ENCODE measurements at places on chromosomes 13 and 19.

DNA sequence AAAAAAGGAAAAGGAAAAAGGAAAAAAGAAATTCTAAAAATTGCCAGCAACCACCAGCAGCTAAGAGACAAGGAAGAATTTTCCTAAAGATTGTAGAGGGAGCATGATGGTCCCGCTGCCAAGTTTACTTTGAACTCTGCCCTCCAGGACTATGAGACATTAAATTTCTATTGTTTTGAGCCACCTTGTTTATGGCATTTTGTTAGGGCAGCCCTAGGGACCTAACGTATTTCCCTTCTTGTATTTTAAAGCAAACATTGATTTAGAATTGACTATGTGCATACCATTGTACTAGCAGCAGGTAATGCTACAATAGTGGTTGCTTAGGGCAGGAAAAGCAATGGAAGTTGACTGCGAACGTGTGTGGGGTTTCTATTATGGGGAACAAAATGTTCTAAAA, 1414.2 kb downstream of the EFNB2 start:
- H3K27me3 ChIP-seq: no peaks in the 10 kb centered on the region
- no peaks in the 10 kb centered on the region for H3K4me1 ChIP-seq
- no peak for DNase-seq
- H3K27ac ChIP-seq: no peak overlapping the region
- H3K4me3 ChIP-seq: no peak overlapping the region

- no peaks in the 10 kb centered on the region for H3K4me1 ChIP-seq
- H3K4me3 ChIP-seq: no peak overlapping the region
- H3K36me3 ChIP-seq: peaks cover 31% of the 10 kb centered on the region
These were observed 130.5 kb downstream of the PAN3 start for GRCh38 chr13:28268800-28269223.

- H3K4me1 ChIP-seq: no peaks in the 10 kb centered on the region
- H3K4me3 ChIP-seq: no peak overlapping the region
- no peak for DNase-seq
- no peak overlapping the region for H3K27ac ChIP-seq
These were observed 55.6 kb upstream of the ALOX5AP start for GRCh38 chr13:30679483-30680330.

DNA sequence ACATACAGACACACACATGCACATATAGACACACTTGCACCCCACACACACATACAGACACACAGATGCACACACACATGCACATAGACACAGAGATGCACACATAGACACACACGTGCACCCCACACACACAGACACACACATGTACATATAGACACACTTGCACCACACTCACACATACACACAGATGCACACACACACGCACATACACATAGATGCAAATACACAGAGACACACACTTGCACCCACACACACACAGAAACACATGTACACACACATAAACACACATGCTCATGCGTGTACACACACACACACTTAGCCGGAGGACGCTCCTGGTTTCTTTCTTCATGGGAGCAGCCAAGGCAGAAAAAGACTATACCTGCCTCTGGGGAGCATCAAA, 10.0 kb downstream of the COL4A2 start:
- no peak for DNase-seq
- H3K4me3 ChIP-seq: no peak overlapping the region
- H3K4me1 ChIP-seq: peaks cover 97% of the 10 kb centered on the region
- H3K27me3 ChIP-seq: no peaks in the 10 kb centered on the region
- peak overlapping the region; percentile 93 for H3K27ac ChIP-seq

DNA sequence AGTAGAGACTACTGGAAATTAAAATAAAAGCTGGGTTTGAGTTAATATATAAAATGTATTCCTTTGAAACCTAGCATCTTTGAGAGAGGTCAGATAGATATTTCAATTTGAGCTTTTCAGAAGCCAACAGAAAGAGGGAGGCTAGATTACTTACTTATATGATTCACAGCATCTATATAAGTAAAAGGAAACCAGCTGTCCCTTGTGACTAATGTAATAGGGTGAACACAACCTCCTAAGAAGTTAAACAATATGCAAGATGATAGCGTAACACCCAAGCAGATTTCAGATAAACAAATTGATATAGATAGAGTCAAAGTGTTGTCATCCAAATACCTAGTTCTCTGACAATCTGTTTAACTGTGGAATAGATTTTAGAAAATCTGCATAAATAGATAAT, 393.5 kb upstream of the GPC6 start:
- no peak for DNase-seq
- no peaks in the 10 kb centered on the region for H3K4me1 ChIP-seq

GRCh38 chr13:105471673-105472072, 1063.8 kb downstream of the EFNB2 start:
- DNase-seq: no peak
- no peaks in the 10 kb centered on the region for H3K27me3 ChIP-seq
- H3K36me3 ChIP-seq: no peaks in the 10 kb centered on the region
- H3K27ac ChIP-seq: no peak overlapping the region

DNA sequence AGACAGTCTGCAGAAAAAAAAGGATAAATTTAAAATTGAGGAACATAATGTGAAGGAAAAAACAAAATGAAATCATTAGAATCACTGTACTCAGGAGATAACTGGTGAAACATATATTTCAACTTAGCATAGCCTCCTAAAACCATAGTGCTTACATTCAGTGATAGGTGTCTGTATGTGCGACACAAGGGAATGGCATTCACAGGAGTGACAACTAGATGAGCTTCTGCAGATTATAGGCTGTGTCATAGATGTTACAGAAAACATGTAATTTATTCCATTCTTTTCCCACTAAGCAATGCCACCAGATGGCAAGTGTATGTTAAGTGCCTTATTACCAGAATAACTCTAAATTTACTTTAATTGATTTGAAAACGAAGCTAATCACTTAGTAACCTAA, 960.0 kb upstream of the PCDH20 start:
- no peaks in the 10 kb centered on the region for H3K4me1 ChIP-seq
- no peak overlapping the region for H3K4me3 ChIP-seq
- no peak overlapping the region for H3K27ac ChIP-seq
- no peaks in the 10 kb centered on the region for H3K27me3 ChIP-seq

GRCh38 chr13:61162636-61163035, 253.0 kb downstream of the PCDH20 start:
- no peaks in the 10 kb centered on the region for H3K27me3 ChIP-seq
- DNase-seq: no peak
- H3K27ac ChIP-seq: peak overlapping the region; percentile 40
- peaks cover 32% of the 10 kb centered on the region for H3K4me1 ChIP-seq
- no peak overlapping the region for H3K4me3 ChIP-seq

GRCh38 chr19:46529622-46530451, 34.2 kb upstream of the PNMA8B start:
- H3K4me3 ChIP-seq: no peak overlapping the region
- peaks cover 9% of the 10 kb centered on the region for H3K4me1 ChIP-seq
- DNase-seq: peak; percentile 78
- H3K27ac ChIP-seq: no peak overlapping the region
- no peaks in the 10 kb centered on the region for H3K36me3 ChIP-seq

DNA sequence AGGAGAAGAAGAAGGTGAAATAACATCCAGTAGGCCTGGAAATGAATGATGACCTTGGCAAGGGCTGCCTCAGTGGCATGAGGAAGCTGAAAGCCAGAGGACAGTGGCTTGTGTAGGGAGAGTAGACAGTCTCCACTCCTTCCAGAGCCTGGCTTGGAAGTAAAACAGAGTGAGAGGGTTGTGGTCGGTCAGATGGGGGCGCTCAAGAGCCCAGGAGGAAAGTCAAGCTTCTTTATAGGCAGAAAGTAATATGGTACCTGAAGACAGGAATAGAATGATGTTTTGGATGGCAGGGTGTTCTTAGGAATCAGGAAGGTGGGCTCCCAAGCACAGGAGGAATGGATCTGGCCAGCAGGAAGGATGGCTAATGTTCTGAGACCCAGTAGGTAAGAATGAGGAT, 75.1 kb upstream of the TSC22D1 start:
- H3K27ac ChIP-seq: no peak overlapping the region
- H3K27me3 ChIP-seq: no peaks in the 10 kb centered on the region
- H3K36me3 ChIP-seq: no peaks in the 10 kb centered on the region
- no peak overlapping the region for H3K4me3 ChIP-seq
- DNase-seq: no peak

- H3K27me3 ChIP-seq: peaks cover 89% of the 10 kb centered on the region
- H3K36me3 ChIP-seq: no peaks in the 10 kb centered on the region
- DNase-seq: no peak
- H3K27ac ChIP-seq: no peak overlapping the region
These were observed 2.7 kb downstream of the CELF5 start for GRCh38 chr19:3227054-3227626.

GRCh38 chr19:44824761-44825160, 15.9 kb downstream of the BCAM start:
- peaks cover 19% of the 10 kb centered on the region for H3K4me1 ChIP-seq
- no peak for DNase-seq

DNA sequence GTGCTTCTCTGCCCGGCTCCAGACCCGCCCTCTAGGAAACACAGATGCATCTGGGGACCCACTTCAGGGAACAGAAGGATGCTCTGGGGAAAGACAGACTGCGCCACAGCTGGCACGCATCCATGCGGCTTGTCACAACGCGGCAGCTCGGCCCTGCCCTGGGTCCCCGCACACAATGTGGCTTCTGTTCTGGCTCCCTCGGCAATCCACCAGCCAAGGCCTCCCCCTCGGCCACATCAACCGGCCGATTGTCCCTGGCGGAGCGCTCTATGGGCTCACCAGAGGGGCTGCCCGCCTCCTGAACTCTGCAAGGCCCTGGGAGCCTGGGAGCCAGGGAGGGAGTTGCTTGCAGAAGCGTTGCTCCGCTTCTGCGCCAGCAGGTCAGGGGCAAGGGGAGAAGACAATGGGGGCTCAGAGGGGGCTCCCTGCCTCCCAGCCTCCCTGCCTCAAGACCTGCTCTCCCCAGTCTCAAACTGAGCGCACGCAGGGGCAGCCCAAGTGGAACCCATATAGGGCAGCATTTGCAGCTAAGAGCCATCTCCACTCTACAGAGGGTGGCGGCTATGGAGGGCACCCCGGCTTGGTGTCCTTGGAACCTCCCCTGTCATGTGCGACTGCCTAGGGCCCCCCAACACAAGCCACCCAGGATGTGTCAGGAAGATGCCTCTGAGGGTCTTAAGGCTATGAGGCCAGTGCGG, 37.9 kb downstream of the MLLT1 start:
- H3K27me3 ChIP-seq: no peaks in the 10 kb centered on the region
- no peak for DNase-seq

GRCh38 chr13:84605927-84606326, 723.7 kb upstream of the SLITRK1 start:
- no peak for DNase-seq
- H3K27me3 ChIP-seq: no peaks in the 10 kb centered on the region
- no peak overlapping the region for H3K27ac ChIP-seq

DNA sequence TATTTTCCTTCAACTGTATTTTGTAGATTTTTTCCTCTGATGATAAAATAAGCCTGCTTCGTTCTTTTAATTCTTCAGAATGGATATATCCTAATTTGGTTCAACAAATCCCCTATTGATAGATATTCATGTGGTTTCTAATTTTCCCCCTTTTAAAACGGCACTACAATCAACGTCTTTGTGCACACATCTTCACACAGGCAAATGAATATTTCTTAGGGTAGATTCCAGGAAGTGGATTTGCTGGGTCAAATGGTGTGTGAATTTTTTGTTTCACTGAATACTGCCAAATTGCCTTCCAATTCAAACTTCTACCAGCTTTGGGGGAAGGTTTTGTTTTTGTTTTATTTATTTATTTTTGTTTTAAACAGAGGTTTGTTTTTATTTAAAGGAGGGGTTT, 287.2 kb downstream of the FOXO1 start:
- H3K4me3 ChIP-seq: no peak overlapping the region
- H3K27me3 ChIP-seq: no peaks in the 10 kb centered on the region
- no peak overlapping the region for H3K27ac ChIP-seq
- DNase-seq: no peak
- no peaks in the 10 kb centered on the region for H3K36me3 ChIP-seq
- H3K4me1 ChIP-seq: no peaks in the 10 kb centered on the region

GRCh38 chr13:39945226-39945625, 289.8 kb downstream of the COG6 start:
- H3K27ac ChIP-seq: no peak overlapping the region
- H3K4me3 ChIP-seq: no peak overlapping the region
- no peaks in the 10 kb centered on the region for H3K27me3 ChIP-seq
- DNase-seq: no peak
- H3K4me1 ChIP-seq: peaks cover 3% of the 10 kb centered on the region

DNA sequence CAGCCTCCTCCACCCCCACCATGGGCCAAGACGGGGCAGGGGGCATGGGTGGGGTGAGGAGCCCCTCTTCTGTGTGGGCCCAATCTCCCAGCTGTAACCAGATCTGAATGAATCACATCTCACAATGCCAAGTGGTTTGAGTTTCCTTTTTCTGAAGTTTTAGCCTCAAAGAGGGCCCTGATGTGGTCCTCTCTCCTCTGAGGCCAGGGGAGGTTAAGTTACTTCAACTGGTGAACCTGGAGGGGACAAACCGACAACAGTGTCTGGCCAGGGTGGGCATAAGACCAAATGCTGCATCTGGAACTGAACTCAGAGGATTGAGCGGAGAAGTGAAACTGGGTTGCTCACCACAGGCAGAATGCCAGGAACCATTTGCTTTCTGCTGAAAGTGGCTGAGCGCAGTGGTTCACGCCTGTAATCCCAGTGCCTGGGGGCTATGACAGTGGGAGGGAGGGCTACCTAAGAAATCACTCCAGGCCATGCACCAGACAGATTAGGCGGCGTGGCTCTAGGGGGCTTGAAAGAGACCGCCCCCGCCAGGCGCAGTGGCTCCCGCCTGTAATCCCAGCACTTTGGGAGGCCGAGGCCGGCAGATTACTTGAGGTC, 15.4 kb upstream of the IRGC start:
- peak overlapping the region; percentile 1 for H3K4me3 ChIP-seq
- H3K36me3 ChIP-seq: no peaks in the 10 kb centered on the region
- H3K4me1 ChIP-seq: peaks cover 8% of the 10 kb centered on the region
- DNase-seq: peak; percentile 58
- no peaks in the 10 kb centered on the region for H3K27me3 ChIP-seq
- no peak overlapping the region for H3K27ac ChIP-seq

- no peak overlapping the region for H3K27ac ChIP-seq
- DNase-seq: no peak
These were observed 5.6 kb downstream of the NDUFS7 start for GRCh38 chr19:1389033-1389940.

GRCh38 chr19:1455336-1456120, 5.6 kb downstream of the APC2 start:
- H3K36me3 ChIP-seq: peaks cover 7% of the 10 kb centered on the region
- H3K4me3 ChIP-seq: no peak overlapping the region
- H3K4me1 ChIP-seq: peaks cover 54% of the 10 kb centered on the region
- H3K27me3 ChIP-seq: peaks cover 83% of the 10 kb centered on the region
- DNase-seq: no peak

GRCh38 chr19:51450730-51451307, 7.4 kb downstream of the SIGLEC8 start:
- no peaks in the 10 kb centered on the region for H3K4me1 ChIP-seq
- H3K27me3 ChIP-seq: no peaks in the 10 kb centered on the region
- DNase-seq: no peak
- no peak overlapping the region for H3K4me3 ChIP-seq
- H3K27ac ChIP-seq: no peak overlapping the region
- H3K36me3 ChIP-seq: no peaks in the 10 kb centered on the region

Data from tibial artery (tissue), 4 donors.